ENCODE measurements at places on chromosomes 2 and 18.

- DNase-seq, result no peak
Measured at GRCh38 chr18:53441761-53442414, 782.6 kb downstream of the MBD2 start.

DNA sequence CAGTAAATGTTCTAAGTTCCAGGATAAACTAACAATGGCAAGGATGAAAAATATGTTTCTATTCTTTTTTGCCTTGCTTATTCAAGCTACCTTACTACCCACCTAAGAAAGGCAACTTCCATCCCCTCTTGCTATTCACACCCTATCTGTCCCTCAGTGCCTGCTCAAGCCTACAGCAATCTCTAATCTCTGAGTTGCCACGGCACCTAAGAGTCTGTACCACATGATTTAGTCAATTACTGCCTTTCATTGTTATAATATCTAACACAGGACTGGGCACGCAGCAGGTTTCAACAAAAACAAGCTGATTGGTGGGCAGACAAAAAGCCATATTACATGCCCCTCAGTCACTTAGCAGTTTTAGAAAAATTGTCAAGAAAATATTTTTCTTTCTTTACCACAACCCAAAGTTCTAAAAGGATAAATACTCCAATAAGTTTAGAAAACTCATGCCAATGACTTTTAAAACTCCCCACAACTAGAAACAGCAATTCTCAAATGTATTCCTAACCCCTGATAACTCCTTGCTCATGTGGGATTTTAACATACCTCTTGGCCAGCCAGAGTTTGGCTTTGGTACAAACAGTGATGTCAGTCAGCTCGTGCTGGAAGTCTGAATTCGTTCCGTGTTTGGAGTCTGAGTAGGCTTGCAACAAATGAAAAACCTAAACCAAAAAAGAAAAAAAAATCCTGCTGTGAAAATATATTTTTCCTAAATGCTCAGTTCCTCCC, 117.3 kb upstream of the ZFP36L2 start:
- DNase-seq, result no peak

GRCh38 chr2:2192091-2192955, 138.8 kb downstream of the MYT1L start:
- DNase-seq, result no peak

DNA sequence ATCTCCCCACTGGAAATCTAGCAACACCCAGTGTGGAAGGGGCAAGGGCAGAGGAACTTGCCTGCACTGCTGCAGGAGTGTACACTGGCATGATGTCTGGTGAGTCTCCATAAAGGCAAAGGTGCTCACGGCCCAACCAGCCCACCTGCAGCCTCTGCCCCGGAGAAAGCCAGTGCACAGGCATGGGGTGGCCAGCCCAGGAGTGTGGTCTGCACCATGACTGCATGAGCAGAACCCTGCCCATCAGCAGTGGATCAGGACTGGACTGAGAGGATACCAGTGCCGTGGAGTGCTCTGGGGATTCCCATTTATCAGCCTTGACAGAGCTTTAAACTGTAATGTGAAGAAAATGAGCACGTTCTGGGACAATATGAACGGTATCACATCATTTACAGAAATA, 342.6 kb upstream of the HS6ST1 start:
- DNase-seq, result no peak

GRCh38 chr2:44777537-44777936, 164.0 kb upstream of the SIX3 start:
- DNase-seq, result peak; percentile 55

DNA sequence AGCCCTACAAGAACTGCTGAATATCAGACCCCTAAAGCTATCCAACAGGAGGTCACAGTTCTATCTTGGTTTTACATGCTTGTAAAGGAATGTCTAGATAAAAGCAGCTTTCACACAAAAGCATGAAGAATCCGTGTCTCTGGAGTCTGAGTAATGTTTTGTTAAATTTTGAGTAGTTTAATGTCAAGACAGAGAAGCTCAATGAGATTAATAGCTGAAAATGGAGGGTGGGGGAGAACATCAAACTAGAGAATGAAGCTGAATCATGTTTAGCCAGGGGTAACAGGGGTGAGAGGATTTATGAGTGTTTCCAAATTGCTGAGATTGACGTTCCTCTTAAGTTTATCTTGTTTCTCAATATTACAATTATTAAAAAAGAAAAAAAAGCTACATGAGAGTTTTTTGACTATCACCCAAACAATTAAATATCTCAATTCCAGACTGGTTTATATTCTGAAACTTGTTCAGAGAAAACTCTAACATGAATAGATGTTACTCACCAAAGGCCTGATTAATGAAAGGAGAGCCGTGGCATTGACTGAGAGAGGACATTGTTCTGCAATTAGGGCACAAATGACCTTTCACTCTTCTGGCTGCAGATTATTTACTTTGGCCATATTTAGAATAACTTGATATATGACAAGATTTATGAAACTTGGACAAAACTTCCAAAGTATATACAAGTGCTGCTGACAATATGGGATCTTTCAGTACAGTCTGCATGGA, 266.4 kb upstream of the ETAA1 start:
- DNase-seq, result no peak

GRCh38 chr2:224881846-224882245, 160.4 kb downstream of the DOCK10 start:
- DNase-seq, result no peak

DNA sequence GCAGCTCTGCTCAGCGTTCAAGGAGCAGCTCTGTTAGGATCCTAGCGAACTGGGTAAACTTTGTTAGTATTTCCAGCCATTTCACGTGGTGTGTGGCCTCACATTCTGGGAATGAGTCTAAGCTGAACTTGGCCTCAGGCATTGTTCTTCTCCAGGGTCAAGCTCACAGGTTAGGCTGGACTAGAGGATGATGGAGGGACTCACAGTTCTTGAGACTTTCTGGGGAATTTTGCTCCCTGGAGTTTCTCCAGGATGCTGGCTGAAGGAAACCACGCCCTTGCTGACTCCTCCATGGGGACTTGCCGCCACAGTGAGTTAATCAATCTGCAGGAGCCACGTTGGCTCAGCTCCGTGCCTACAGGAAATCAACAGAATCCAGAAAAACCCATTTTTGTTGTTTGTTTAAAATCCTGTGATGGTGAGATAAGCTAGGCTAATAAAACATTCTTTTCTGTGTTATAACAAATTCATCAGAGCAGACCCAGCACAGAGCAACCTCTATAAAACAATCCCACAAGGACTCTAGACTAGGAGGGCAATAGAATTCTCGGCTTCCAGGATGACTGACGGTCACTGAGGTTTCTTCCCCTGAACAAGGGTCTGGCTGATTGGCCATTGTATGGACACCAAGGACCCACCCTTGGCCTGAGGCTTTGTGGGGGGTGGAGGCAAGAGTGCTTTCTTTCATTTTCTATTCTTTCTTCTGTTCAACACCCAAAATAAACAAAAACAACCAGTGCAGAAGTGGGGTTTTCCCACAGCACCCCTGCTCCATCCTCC, 12.6 kb downstream of the CNDP1 start:
- peak; percentile 14 for DNase-seq

DNA sequence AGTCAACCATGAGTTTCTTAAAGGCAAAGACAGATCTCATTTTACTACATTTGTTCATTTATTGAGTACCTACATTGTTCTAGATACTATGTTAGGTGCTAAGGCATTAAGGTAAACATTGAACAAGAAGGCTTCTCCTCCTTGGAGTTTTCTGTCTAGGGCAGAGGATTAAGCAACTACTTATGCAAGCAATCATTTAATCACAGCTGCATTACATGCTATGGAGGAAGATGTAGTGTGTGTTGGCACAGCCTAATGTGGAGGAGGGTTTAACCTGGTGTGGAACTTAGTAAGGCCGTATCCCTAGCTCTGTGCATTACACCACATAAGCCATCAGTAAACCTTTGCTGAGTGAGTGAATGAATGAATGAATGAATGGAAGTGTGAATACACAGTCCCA, 106.5 kb upstream of the MAP3K20 start:
- DNase-seq, result no peak

GRCh38 chr2:29878898-29879297, 42.5 kb downstream of the ALK start:
- DNase-seq, result no peak

DNA sequence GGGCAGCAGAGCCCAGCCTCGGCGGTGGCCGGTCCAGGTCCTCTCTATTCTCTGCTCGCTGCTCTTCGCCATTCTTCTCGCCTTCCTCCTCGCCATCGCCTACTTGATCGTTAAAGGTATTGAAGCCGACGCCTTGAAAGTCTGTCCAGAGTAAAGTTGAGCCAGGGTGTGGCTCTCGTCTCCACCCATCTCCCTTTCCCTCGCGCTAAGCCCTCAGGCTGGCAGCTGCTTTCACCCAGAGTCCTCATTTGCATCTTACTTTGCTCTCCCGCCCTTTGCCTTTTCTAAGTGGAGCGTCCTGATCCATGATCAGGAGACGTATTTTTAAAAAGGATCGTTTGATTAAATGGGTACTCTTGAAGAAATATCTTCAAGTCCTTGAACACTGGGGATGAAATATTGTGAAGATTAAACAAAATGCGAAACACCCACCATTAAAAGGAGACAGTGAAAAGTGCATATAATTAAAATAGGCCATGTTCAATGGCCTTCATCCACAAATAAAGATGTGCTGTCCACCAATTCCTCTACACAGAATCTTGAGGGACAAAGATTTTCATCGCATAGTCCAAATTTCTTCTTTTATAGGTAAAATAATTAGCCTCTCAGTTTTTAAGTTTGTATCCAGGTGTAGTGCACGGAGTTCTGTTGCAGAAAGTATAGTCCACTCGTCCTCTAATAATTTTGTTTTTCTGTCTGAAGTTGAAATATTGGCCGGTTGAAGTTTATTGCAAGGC, 657 bp downstream of the ARL6IP6 start:
- DNase-seq, result peak; percentile 84

DNA sequence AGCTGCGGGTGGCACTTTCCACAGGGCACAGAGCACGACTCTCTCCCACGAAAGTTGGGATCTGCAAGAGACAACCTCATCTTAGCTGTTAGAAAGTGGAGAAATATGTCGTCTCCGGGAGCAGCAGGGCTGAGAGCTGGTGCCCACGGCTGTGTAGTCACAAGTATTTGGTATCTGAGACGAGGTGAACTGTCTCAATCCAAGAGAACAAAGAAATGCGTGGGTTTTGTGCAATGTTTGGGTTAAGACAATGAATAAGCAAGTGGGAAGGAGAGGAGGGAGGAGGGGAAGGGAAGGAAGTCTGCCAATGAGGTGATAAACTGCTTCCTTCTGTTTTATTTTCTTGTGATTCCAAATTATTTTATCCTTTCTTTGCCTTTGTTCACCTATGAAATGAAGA, 18.0 kb downstream of the DYTN start:
- no peak for DNase-seq

- no peak for DNase-seq
Measured at GRCh38 chr2:48722391-48722790, 33.1 kb downstream of the LHCGR start.

DNA sequence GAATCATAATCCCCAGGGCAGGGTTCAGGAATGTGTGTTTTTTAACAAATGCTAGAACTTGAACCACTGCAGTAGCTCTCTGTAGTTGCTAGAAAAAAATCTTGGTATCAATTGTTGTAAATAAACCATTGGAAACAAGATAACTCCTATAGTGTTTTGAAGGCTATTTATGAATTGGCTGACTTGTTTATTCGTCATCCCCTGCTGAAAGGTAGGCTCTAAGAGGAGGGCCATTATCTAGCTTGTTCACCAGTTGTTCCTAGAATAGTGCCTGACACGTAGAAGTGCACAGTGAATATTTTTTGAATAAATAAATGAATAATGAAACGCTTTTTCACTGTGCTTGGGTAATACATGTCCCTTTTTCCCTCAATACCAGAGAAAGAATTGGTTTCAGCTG, 211.4 kb downstream of the BABAM2 start:
- DNase-seq, result no peak

GRCh38 chr18:11962597-11962996, 18.7 kb upstream of the IMPA2 start:
- no peak for DNase-seq

GRCh38 chr2:157952558-157952957, 76.4 kb upstream of the ACVR1 start:
- no peak for DNase-seq

GRCh38 chr2:119142824-119143223, 15.7 kb downstream of the C1QL2 start:
- DNase-seq, result no peak

GRCh38 chr2:115369400-115369799, 927.0 kb downstream of the DPP10 start:
- no peak for DNase-seq

- peak; percentile 74 for DNase-seq
Measured at GRCh38 chr18:36095936-36096519, 28.7 kb upstream of the RPRD1A start.

DNA sequence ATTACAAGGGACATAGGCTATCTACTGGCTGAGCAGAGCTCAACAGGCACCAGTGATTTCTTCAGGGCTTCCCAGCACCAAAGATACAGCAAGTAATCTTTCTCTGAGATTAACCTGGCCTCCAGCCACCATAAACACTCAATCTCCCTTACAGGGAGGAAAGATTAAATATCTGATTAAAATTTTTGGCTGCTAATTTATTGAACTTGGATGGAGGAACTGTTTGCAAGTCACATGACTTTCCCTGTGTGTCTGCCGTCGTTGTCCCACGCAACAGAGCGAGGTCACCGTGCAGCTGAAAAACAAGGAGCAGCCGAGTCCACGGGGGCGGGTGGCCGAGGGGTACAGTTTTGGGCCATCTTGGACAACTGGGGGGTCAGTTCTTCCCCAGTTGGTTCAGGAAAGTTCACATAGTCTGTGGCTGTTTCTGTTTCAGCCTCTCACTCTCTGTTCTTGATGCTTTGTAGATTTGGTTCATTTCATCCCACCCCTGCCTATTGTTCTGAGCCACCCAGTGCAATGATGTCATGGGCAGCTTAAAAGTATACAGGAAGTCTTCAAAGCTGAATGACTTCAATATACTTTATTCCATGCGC, 186.8 kb upstream of the CTAGE1 start:
- peak; percentile 3 for DNase-seq

GRCh38 chr18:46398625-46399024, 258.4 kb downstream of the LOXHD1 start:
- DNase-seq, result no peak

- DNase-seq, result peak; percentile 1
Measured at GRCh38 chr18:66560094-66560493, 43.8 kb downstream of the CDH19 start.

GRCh38 chr2:227717687-227718567, at the start of gene SLC19A3:
Gene SLC19A3 (minus strand): TSS chr2:227718028. CDS start chr2:227702318, 15,710 bp downstream.
- DNase-seq, result peak; percentile 4

Measured in GM12865 (cell line).